ENCODE measurements at places on chromosomes 5 and 9. TPM values are rescaled to one million over a fixed set of nuclear protein-coding genes. Genes with fewer than 3 reads are reported as not detected.

Gene GALNT12
- total RNA-seq, result 39.5 TPM

Gene MUSK
- total RNA-seq, result 3.6 TPM

Gene PITX1
- 1.7 TPM for total RNA-seq

DNA sequence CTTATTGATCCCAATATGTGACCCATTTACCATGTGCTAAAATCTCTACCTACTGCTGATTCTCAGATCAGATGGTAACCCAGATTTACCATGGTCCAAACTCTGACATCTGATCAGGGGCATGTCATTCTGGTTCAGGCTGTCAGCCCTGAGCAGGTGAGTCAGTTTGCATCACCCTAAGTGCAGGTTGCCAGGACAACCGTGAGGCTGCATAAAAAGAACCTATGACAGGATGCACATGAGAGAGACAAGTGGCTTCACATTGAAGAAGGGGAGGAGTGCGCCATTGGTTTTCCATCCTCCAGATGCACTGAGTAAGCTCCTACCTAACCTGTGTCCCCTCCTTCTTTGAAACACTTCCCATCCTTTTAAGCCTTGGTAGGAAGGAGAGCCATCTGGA lies 801 bp upstream of the PRSS3 start:
- DNase-seq, result no peak
- no peak overlapping the region for H3K27ac ChIP-seq
- H3K4me1 ChIP-seq, result no peaks in the 10 kb centered on the region
- no peak overlapping the region for H3K4me3 ChIP-seq

Gene GDF9
- not detected for total RNA-seq

- no peak overlapping the region for H3K4me3 ChIP-seq
- DNase-seq, result peak; percentile 61
- peak overlapping the region; percentile 81 for H3K27ac ChIP-seq
- H3K4me1 ChIP-seq, result peaks cover 79% of the 10 kb centered on the region
- no peaks in the 10 kb centered on the region for H3K27me3 ChIP-seq
Measured at GRCh38 chr9:38023661-38024035, 45.4 kb downstream of the SHB start.

Gene SLC1A3
- total RNA-seq, result 235 TPM

Gene SOX30
- 0.17 TPM for total RNA-seq

Gene MPDZ
- 13.6 TPM for total RNA-seq

- no peak overlapping the region for H3K27ac ChIP-seq
- H3K4me3 ChIP-seq, result no peak overlapping the region
- H3K27me3 ChIP-seq, result no peaks in the 10 kb centered on the region
- no peaks in the 10 kb centered on the region for H3K4me1 ChIP-seq
- no peak for DNase-seq
- H3K36me3 ChIP-seq, result no peaks in the 10 kb centered on the region
Measured at GRCh38 chr5:107341376-107342084, 329.2 kb downstream of the EFNA5 start.

DNA sequence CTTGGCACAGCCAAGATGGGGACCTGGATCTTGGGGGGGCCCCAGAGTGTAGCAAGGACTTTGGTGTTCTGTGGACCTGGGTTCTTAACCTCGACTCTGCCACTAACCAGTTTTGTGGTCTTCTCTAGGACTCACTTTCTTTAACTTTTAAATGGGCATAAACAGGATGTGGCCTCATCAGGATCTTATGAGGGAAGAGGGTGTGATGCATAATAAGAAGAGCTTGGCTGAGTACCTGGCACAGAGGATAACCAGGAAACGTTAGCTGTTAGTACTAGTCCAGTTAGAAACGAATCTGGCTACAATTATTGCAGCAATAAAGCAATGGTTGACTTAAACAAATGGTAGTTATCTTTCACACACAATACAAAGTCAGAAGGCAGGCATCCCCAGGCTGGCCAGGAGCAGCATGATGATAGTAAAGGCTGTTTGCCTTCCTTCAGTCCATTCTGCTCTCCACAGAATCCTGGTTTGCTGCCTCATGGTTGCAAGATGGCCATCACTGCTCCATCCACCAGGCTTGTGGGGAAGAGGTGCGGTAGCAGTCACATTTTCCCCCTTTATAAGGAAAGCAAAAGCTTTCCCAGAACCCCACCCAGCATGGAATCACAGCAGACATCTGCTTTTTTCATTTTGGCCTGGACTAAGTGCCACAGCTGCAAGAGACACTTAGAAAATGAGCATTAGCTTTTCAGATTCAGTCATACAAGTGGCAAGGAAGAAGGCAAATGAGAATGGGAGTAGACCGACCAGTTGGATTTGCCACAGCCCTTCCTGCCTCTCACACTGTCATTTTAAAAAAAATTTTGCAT lies 225.0 kb downstream of the AOPEP start:
- peaks cover 21% of the 10 kb centered on the region for H3K4me1 ChIP-seq
- H3K27me3 ChIP-seq, result no peaks in the 10 kb centered on the region
- no peak overlapping the region for H3K4me3 ChIP-seq

DNA sequence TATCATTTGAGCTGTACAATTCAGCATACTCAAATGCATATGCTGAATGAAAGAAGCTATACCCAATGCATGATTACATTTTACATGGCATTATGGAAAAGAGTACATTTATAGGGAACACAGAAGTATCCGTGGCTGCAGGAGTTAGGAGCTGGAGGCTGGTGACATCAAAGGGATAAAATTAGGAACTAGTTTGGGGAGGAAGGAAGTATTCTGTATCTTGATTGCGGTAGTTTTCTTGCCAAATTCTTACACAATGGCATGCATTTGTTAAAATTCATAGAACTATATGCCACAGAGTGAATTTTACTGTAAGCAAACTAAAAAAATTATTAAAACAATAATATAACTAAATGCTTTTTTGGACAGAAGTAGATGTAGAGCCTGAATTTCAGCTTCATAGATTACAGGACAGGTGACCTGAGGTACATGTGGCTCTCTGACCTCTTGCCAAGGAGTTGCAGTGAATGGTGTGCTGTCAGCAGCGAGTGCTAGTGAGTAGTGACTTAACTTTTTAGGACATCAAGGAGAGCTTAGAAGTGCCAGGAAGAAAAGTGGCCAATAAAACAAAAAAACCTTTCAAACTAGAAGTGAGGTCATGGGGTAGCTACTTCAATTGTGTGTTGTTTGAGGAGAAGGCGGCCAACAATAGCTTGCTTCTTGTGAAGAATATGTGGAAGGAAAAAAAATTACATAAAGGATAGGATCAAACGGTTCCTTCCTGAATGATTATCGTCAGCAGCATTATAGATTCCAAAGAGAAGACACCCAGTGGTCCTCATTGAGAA lies 514.9 kb upstream of the CLINT1 start:
- no peaks in the 10 kb centered on the region for H3K4me1 ChIP-seq
- DNase-seq, result no peak
- H3K36me3 ChIP-seq, result no peaks in the 10 kb centered on the region

Gene QRFP
- total RNA-seq, result not detected

DNA sequence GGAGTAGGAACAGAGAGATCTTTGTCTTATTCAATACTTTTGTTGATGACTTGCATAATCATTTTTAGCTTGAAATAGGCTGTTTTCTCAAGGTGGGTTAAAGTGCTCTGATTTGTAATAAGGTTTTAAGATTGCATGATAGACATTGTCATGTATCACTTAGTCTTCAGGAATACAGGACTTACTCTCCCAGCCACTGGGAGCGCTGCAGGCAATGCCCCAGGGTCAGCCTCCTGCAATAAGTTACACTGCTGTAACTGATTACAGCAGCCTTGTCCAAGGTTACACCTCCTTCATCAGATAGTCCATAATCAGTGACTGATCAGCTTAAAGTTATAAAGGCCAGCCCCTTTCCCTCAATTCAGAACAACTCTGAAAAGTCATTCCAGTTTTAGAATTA lies 218.6 kb downstream of the ESM1 start:
- no peaks in the 10 kb centered on the region for H3K36me3 ChIP-seq
- H3K4me1 ChIP-seq, result peaks cover 2% of the 10 kb centered on the region
- H3K4me3 ChIP-seq, result no peak overlapping the region
- DNase-seq, result no peak

- DNase-seq, result no peak
- no peak overlapping the region for H3K4me3 ChIP-seq
- no peaks in the 10 kb centered on the region for H3K36me3 ChIP-seq
- no peaks in the 10 kb centered on the region for H3K4me1 ChIP-seq
- no peaks in the 10 kb centered on the region for H3K27me3 ChIP-seq
Measured at GRCh38 chr5:35919191-35919590, 19.2 kb downstream of the CAPSL start.

Gene ENHO
- 0.40 TPM for total RNA-seq

- no peak for DNase-seq
- no peaks in the 10 kb centered on the region for H3K27me3 ChIP-seq
- no peaks in the 10 kb centered on the region for H3K36me3 ChIP-seq
- peaks cover 27% of the 10 kb centered on the region for H3K4me1 ChIP-seq
- H3K27ac ChIP-seq, result no peak overlapping the region
Measured at GRCh38 chr5:54703133-54703532, 185.6 kb downstream of the SNX18 start.

- no peak overlapping the region for H3K27ac ChIP-seq
- peaks cover 55% of the 10 kb centered on the region for H3K4me1 ChIP-seq
- no peak overlapping the region for H3K4me3 ChIP-seq
- no peak for DNase-seq
- no peaks in the 10 kb centered on the region for H3K27me3 ChIP-seq
Measured at GRCh38 chr5:14668181-14668591, 3.7 kb downstream of the OTULIN start.

Gene ESM1
- total RNA-seq, result not detected

GRCh38 chr9:89878003-89878411 lies 273.2 kb downstream of the GADD45G start:
- H3K4me3 ChIP-seq, result no peak overlapping the region
- H3K27me3 ChIP-seq, result no peaks in the 10 kb centered on the region
- H3K4me1 ChIP-seq, result peaks cover 17% of the 10 kb centered on the region
- DNase-seq, result no peak
- H3K27ac ChIP-seq, result no peak overlapping the region
- no peaks in the 10 kb centered on the region for H3K36me3 ChIP-seq

DNA sequence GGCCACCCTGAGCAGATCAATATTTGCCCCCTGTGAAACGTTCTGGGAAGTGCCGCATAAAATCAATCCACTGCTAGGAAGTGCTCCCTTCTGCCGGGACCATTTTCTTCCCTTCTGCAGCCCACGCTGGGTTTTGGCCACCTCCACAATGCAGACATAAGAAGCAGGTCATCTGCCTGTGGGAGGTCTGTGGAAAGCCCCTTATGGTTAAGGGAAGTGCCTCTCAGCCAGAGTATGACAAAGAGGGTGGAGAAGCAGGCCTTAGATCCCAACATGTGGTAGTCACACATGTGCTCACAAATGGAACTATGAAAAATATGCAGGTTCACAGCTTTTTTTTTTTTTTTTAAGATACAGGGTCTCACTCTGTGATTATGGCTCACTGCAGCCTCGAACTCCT lies 82.8 kb downstream of the SLC1A3 start:
- DNase-seq, result no peak
- no peaks in the 10 kb centered on the region for H3K27me3 ChIP-seq
- peak overlapping the region; percentile 86 for H3K27ac ChIP-seq
- peaks cover 22% of the 10 kb centered on the region for H3K4me1 ChIP-seq
- no peaks in the 10 kb centered on the region for H3K36me3 ChIP-seq
- H3K4me3 ChIP-seq, result no peak overlapping the region

DNA sequence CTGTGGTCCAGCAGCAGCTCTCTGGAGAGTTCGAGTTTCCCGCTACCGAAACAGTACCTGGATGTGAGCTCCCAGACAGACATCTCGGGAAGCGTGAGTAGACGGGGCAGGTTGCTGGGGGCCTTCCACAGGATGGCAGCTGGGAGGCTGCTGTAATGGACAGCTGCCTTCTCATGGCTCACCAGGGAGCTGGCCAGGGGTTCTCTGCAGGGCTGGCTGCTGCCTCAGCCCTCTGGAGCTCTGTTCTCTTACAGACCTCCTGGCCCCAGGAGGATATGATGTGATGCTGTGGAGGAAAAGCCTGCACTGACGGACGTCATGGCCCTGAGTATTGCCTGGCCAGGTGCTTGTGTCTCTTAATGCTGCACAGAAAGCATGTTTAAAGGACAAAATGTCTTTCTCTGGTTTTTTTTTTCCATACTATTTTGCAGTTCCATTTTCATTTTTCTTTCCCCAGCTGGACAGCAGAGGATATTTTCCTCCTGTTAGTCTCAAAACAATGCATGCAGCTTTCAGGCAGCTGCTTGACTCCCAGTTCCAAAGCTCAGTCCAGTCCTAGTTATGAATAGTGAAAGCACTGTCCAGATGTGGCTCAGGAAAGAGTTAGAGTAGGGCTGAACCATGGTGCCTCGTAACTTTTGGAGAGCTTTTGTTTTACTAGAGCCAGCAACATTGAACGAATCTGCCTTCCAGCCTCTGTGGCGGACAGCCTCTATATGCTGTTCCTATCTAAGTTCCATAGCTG lies 77.5 kb upstream of the RARS1 start:
- no peak for DNase-seq
- no peaks in the 10 kb centered on the region for H3K4me1 ChIP-seq
- H3K27me3 ChIP-seq, result no peaks in the 10 kb centered on the region
- no peak overlapping the region for H3K27ac ChIP-seq
- no peak overlapping the region for H3K4me3 ChIP-seq
- H3K36me3 ChIP-seq, result no peaks in the 10 kb centered on the region

Gene ZNF474
- 15.7 TPM for total RNA-seq

DNA sequence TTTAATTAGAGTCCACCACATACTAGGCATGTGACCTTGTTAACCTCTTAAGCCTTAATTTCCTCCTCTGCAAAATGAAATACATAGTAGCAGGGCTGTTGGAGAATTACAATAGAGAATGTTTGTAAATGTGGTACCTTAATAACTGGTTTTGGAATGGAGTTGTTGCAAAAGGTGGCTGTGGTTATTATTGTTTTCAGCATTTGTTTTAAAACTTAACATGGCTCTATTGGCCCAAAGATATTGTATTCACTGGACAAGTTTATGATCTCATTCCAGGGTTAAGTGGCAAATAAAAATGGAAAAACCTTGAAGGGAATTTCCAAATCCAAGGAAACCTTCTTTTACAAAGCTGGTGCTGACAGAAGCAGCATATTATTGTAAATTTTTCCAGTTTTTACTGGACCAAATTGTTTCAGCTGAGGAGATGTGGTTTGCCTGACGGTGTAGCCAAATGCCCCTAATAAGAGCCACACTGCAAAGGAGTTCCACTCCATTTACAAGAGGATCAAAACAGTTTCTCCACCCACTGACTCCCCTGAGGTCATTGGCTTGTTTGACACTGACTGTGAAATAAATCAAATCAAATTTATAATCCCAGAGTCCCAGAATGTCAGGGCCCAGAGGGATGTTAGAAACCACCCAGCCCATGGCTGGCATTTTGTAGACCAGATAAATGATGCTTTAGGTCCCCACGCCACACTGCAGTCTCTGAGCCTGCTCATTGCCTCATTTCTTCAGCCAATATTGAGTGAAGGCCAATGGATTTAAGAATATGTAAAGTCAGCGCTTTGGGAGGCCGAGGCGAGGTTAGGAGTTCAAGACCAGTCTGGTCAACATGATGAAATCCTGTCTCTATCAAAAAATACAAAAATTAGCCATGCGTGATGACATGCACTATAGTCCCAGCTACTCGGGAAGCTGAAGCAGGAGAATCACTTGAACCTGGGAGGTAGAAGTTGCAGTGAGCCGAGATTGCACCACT lies 45.2 kb downstream of the ADRA1B start:
- no peak for DNase-seq
- no peak overlapping the region for H3K4me3 ChIP-seq
- no peaks in the 10 kb centered on the region for H3K27me3 ChIP-seq
- no peaks in the 10 kb centered on the region for H3K4me1 ChIP-seq
- H3K27ac ChIP-seq, result no peak overlapping the region
- H3K36me3 ChIP-seq, result no peaks in the 10 kb centered on the region

Measured in upper lobe of left lung (tissue), 6 donors.